ENCODE measurements at places on chromosomes 3 and 15.

- no peak for DNase-seq
Observed at GRCh38 chr15:56383010-56383409, 17.8 kb downstream of the TEX9 start.

- peak; percentile 44 for DNase-seq
Observed at GRCh38 chr3:17740721-17741141, 1.7 kb downstream of the TBC1D5 start.

DNA sequence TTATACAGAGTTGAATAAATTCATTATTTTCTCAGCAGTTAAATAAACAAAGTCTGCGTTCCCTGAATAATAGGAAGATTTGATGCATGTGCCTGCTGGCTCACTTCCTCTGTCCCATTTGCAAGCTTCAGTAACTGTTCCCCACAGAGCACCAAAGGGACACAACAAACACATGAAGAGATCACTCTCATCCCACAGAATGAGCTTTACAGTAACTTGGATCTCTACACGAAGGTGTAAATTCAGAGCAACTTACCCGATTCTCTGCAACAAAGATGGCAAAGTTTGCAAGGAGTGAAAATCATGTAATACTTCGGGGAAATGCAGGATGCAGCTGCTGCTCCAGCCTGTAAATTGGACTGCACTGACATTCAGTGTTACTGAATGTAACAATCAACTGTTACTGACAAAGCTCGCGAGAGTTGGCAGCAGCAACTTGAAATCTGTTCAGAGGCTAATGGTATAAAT, at the start of gene BCHE:
BCHE (minus strand) TSS at position 366 of the 468 bp plus-strand sequence. CDS start 6,390 bp downstream, outside the sequence.
- DNase-seq, result no peak

DNA sequence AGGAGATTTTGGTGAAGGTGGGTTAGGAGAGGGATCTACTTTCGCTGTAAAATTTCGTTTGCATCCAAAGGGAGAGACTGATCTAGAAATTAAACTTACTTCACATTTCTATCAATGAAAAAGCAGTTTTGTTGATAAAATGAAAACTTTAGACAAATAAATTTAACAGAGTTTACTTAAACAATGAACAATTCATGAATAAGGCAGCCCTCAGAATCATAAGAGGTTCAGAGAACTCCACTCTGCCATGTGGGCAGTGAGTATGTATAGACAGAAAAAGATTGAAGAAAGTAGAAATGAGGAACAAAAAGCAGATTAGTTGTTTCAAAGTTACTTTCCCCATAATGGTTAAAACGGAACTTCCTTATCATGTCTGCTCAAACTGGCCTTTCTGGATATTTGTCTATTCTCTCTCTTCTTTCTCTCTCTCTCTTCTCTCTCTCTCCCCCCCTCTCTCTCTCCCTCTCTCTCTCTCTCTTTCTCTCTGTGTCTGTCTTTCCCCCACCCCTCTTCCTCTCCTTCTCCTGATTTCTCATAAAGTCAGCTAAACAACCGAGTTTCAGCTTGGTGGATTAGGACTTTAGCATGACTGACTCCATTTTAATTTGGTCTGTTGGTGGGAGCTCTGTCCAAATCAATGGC, 248.9 kb downstream of the TJP1 start:
- no peak for DNase-seq
